ENCODE measurements at places on chromosomes 13 and 19.

DNA sequence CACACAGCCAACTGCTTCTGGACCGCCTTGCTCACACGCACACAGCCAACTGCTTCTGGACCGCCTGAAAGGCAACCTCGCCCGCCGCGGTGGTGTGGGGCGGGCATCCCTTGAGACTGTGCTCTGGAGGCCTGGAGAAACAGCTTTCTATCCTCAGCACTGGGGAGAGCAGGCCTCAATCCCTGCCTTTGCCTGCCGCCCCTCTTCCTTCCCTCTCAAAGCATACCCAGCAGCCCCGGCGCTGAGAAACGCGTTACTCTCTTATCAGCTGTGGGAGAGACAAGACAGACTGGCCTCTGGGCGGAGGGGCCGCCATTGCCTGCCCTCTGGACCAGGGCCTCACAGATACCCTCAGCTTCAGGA is 2.9 kb downstream of the LIPE start:
- no peak for DNase-seq

- DNase-seq = no peak
These were observed 36.4 kb downstream of the LYL1 start for GRCh38 chr19:13066226-13066625.

- DNase-seq = no peak
These were observed 87.1 kb downstream of the ATP11A start for GRCh38 chr13:112776971-112777370.

GRCh38 chr13:75628801-75629200 is 7.3 kb upstream of the LMO7 start:
- no peak for DNase-seq

GRCh38 chr13:93477238-93477637 is 250.6 kb downstream of the GPC6 start:
- no peak for DNase-seq

GRCh38 chr13:38372820-38373383 is 23.3 kb downstream of the UFM1 start:
- DNase-seq = no peak

GRCh38 chr13:22936228-22936627 is 244.6 kb upstream of the SGCG start:
- no peak for DNase-seq

DNA sequence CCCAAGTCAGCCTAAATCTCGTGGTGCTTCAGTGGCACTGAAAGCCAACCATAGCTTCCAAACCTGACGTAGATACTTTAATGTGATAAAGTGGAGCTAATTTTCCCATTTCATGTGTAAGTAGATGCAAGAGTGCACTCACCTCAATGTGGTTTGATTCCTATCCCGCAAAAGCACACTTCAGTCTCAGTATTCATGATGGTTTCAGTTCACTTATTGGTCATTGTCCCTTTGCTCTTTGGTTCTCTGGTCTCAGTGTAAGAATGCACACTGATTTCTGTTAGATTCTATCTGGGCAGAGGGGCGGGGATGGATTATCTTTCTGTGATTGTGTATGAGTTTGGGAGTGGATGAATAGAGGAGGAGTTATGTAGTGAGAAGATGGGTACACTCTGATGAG is 340.6 kb downstream of the KCNRG start:
- no peak for DNase-seq

- no peak for DNase-seq
These were observed 3.0 kb upstream of the ZNF628 start for GRCh38 chr19:55473225-55474012.

DNA sequence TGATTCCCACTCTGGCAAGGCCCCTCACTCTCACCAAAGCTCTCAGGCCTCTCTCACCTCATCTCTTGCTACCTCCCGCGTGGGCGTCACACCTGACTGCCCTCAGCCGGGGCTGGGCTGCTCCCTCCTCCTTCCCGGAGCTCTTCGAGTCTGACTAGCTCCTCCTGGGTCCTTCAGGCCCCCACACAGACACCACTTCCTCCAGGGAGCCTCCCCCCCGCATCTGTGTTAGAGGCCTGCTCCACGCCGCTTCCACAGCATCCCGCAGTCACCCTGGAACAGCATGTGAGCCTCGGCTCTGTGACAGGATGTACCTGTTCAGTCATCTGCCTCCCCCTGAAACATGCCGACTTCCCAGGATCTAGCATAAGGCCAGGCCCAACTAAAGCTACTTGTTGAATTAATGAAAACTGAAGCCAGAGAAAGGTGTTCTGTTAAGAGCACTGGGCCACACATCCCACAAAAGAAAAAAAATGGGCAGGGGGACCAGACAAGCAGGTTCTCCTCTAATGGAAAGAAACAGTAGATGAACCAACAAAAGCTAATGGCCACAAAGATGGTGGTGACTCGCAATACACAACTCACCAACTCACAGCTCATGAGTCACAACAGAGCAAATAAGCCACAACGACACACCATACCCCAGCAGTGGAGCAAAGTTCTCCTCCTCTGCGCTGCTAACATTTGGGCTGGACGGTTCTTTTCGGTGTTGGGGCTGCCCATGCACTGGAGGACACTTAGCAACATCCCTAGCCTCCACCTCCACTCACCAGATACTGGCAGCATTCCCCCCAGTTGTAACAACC is 3.0 kb downstream of the PPP6R1 start:
- no peak for DNase-seq

GRCh38 chr19:16957151-16957701 is 68.4 kb downstream of the F2RL3 start:
- DNase-seq = peak; percentile 54

GRCh38 chr19:50580970-50581634 is 12.9 kb upstream of the LRRC4B start:
- DNase-seq = no peak

DNA sequence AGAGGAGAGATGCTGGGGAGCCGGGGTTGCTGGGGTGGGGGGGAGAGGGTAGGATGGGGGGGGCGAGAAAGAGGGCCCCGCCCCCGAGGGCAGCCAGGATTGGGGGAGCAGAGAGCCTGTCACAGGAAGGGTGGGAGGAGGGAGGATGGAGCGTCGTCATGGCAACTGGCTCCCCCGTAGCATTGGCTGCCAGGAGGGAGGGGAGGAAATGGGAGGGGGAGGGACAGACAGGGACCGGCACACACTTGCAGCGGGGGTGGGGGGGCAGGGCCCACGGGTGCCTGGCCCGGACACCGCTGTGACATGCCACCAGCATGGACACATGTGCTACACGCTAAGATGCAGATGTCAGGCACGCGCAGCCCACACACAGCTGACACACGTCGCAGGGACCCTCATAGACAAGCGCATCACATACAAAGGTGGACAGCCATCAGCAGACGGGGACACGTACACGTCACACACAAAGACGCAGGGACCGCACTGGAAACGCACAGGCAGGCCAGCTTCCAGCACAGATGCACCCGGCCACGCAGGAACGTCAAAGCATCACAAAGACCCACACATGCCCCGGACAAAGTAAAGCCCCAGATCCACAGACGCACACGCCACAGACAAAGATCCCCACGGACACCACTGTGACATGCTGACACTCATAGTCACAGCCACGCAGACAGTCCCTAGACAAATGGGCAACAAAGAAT is at the start of gene LMTK3:
Gene LMTK3 (minus strand): TSS at position 36 of the 704 bp plus-strand sequence. CDS start 259 bp downstream, outside the sequence.
- DNase-seq = peak; percentile 85

DNA sequence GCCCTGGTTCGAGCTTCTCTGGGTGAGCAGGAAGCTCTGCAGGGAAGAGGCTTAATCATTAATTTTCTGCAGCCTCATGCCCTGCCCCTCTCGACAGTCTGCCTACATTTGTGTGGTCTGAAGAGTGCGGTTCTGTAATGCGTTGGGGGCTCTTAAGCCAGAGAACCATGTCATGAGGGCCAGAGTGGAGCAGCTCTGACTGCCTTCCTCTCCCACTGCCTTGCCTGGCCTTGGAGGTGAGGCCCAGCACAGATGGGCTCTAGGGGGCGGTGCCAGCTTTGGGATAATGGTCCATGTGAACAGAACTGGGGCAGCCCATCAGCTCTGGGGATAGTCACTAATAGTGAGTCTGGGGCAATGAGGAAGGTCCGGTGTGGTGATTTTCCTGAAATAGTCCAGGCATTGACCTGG is 5.7 kb downstream of the FGF9 start:
- DNase-seq = no peak

DNA sequence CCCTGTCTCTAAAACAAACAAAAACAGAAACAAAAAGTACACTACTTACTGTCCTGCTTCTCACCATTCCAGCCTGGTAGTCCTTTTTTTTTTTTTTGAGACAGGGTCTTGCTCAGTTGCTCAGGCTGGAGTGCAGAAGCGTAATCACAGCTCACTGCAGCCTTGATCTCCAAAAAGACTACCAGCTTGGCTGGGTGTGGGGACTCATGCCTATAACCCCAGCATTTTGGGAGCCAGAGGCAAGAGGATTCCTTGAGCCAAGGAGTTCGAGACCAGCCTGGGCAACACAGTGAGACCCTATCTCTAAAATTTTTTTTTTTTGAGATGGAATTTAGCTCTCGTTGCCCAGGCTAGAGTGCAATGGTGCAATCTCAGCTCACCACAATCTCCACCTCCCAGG is 5.1 kb upstream of the GDF15 start:
- DNase-seq = no peak

DNA sequence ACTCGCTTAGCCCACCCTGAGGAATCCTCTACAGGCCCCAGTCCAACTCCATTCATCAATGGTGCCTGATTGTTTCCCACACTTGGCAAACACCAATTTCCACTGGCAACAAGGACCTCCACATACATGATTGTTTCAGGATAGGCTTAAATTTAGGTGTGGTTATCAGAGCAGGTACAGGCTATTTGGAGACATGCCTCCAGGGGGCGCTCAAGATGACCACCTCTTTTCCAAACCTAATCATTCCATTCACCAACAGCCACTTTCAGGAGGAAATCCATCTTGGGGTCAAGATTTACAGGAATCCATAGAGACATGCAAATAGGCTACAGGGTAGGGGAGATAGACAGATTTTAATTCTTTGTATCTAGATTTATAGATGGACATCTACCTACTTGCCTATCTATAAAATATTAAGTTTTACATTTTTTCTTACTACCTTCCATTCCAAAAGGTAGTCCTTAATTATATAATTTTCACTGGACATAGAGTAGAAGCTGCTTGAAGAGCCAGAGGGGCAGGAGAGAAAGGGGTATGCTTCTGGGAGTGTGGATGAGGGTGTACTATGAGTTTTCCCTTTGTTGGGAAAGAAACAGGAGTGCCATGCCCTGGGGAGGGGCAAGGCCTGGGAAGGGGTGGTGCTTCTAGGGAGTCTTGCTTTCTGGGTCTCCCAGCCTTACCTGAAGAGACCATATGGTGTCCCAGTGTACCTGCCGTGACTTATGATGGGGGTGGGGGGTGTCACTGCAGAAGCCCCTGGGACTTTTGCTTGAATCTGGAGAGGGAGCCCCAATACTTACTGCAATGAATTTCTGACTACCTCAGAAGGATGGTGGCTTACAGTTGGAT is 14.1 kb upstream of the PCDH8 start:
- no peak for DNase-seq

DNA sequence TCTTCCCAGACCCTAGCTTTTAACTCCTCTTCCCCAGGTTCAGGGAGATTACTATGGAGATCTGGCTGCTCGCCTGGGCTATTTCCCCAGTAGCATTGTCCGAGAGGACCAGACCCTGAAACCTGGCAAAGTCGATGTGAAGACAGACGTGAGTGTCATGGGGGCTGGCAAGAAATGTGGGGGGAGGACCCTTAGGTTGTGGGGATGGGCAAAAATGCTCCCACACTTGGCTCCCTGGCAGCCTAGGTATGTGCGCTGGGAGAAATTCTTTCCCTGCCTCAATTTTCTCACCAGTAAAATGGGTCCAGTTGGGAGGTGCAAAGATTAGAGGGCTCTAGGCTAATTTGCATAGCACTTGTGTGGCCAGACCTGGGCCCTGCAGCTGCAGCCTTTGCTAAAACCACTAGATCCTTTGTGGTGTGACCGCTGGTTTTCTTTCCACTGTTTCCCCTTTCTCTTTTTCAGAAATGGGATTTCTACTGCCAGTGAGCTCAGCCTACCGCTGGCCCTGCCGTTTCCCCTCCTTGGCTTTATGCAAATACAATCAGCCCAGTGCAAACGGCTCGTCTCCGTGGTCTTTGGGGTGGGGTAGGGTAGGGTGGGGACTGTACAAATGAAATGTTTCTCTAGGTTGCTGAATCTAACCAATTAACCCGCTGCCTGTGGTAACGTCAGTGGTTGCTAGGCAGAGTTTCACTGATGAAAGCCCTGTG is 959 bp upstream of the RAB4B start:
- DNase-seq = peak; percentile 92

DNA sequence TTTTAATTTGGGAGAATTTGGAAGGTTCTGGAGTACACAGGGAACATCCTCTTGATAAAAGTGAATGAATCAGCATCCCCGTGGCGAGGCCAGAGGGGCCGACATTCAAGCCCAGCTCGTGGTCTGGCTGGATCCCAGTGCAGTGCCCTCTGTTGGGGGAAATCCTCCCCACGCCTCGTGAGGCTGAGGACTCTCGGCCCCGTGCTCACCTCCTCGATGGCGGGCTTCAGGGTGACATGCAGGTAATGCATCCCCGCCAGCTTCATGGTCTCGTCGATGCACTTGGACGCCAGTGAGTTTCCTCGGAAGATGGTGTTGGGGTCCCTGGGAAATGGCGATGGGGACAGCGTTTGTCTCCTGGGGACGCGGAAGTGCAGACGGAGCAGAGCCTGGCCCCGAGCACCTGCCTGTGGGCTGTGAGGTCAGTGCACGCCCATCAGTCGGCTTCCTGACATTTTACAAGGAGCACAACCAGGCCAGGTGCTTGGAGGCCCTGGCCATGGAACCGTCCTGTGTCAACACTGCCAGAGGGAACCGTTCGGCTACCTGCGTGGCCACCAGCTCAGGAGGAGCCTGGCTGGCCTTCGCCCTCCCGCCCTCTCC is 43.3 kb upstream of the C13orf46 start:
- no peak for DNase-seq

DNA sequence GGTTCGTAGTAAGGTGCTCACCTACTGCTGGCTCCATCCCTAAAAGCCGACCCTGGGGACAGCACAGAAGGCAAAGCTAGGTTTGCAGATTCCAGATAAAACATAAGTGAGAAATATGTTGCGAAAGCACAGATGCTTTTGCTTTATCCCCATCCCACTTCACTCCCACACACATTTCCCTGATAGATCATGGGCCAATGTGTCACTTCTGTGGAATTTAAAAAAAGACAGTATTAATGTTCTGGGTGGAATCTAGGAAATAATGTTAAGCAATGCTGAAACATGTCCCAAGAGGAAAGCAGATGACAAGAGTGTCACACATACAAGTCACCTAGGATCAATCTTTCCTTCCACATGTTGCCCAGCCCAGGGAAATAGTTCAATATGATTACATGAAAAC is 661.0 kb upstream of the MIR17HG start:
- DNase-seq = no peak

DNA sequence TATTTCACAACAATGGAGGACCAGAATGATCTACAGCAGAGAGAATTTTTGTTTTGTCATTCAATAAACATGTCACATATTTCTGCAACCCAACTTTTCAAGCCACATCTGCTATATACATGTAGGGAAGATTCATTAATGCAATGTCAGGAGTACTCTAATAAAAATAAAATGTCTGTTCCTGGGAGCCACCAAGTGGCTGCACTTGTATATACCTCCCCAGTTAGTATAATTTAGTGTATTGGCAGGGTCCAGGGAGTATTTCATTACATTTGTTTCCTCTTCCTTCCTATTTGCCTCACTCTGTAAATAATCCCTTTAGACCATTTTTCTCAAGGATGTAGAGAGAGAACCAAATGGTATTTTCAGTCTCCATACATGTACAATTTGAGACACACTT is 1169.0 kb downstream of the DIAPH3 start:
- DNase-seq = no peak
